Mesothelial cell of epicardium (in vitro differentiated cells): ENCODE measurements at places on chromosomes 13 and 19.

GRCh38 chr19:29379257-29380021 lies 146.4 kb upstream of the VSTM2B start:
- no peaks in the 10 kb centered on the region for H3K4me1 ChIP-seq
- H3K27me3 ChIP-seq: peaks cover 72% of the 10 kb centered on the region
- no peak overlapping the region for H3K4me3 ChIP-seq
- no peaks in the 10 kb centered on the region for H3K36me3 ChIP-seq
- DNase-seq: no peak

DNA sequence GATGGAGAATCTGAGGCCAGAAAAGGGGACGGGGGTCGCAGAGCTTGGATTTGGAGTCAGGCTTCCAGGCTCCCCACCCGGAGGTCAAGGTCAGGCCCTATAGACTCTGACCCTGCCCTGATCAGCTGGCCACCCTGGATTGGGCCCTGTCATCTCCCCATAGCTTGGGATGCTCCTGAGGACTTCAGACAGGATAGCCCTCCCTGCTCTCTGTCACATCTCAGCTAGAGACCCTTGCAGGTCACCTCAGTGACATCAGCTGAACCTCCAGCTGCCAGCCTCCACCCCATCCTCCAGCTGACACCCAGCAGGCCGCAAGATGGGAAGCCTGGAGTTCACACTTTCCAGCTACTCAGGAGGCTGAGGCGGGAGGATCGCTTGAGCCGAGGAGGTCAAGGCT lies 2.8 kb upstream of the TPM4 start:
- DNase-seq: no peak
- H3K4me3 ChIP-seq: no peak overlapping the region
- H3K4me1 ChIP-seq: peaks cover 18% of the 10 kb centered on the region
- no peaks in the 10 kb centered on the region for H3K36me3 ChIP-seq
- H3K27ac ChIP-seq: peak overlapping the region; percentile 95

GRCh38 chr13:79870123-79870522 lies 389.2 kb downstream of the NDFIP2 start:
- DNase-seq: no peak
- no peak overlapping the region for H3K4me3 ChIP-seq
- H3K27me3 ChIP-seq: no peaks in the 10 kb centered on the region
- H3K4me1 ChIP-seq: peaks cover 40% of the 10 kb centered on the region

DNA sequence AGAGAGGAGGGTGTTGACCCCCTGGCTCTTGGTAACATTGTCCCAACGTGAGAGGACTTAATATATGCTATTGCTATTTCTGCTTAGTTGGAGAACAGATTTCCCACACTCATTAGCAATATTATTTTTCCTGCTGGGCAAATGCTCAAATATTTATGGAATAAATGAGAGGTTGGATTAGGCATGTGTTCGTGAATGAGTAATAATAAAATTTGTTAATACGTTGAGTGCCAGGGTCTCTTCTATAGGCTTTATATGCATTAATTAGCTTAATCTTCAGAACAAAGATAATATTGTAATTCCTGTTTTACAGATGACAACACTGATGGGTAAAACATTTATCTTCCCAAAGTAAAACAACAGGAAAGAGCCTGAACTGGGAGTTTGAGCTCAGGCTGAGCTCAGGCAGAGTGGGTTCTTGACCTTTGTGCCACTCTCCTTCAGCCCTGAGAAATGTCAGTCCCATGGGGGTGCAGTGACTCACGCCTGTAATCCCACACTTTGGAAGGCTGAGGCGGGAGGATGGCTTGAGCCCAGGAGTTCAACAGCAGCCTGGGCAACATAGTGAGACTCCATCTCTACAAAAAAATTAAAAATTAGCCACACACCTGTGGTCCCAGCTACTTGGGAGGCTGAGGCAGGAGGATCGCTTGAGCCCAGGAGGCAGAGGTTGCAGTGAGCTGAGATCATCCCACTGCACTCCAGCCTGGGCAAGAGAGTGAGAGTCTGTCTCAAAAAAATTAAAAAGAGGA lies 1.2 kb downstream of the ZNF233 start:
- no peak overlapping the region for H3K27ac ChIP-seq
- peaks cover 9% of the 10 kb centered on the region for H3K4me1 ChIP-seq
- peaks cover 23% of the 10 kb centered on the region for H3K36me3 ChIP-seq
- no peak for DNase-seq
- no peaks in the 10 kb centered on the region for H3K27me3 ChIP-seq

- H3K27me3 ChIP-seq: no peaks in the 10 kb centered on the region
- DNase-seq: no peak
- peaks cover 16% of the 10 kb centered on the region for H3K36me3 ChIP-seq
- no peak overlapping the region for H3K27ac ChIP-seq
Measured at GRCh38 chr13:25674371-25674770, 302.6 kb downstream of the ATP8A2 start.

- no peak overlapping the region for H3K4me3 ChIP-seq
- H3K4me1 ChIP-seq: peaks cover 3% of the 10 kb centered on the region
- DNase-seq: no peak
- no peaks in the 10 kb centered on the region for H3K36me3 ChIP-seq
- H3K27ac ChIP-seq: no peak overlapping the region
- no peaks in the 10 kb centered on the region for H3K27me3 ChIP-seq
Measured at GRCh38 chr13:95284436-95284835, 16.8 kb downstream of the ABCC4 start.

DNA sequence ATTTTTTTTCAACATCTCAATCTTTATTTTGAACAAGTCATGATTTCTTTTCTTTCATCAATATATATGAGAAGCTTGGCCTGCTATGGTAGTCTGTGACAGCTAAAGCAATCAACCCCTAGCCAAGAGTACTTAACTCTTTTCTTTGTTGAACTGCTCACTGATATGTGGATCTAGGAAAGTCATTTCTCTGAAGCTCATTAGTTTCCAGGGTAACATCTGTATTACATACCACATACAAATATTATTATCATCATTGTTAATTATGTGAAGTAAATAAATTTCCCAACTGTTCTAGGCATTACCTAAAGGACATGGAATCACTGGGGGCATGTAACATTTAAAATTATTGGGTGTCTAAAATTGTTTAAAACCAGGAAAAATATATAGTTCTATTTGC lies 267.3 kb downstream of the DCT start:
- peaks cover 43% of the 10 kb centered on the region for H3K4me1 ChIP-seq
- H3K27ac ChIP-seq: no peak overlapping the region
- H3K4me3 ChIP-seq: no peak overlapping the region

- DNase-seq: no peak
- H3K27ac ChIP-seq: no peak overlapping the region
Measured at GRCh38 chr13:105255472-105255871, 1280.0 kb downstream of the EFNB2 start.

GRCh38 chr19:16364231-16364865 lies 39.7 kb downstream of the KLF2 start:
- H3K4me3 ChIP-seq: no peak overlapping the region
- DNase-seq: no peak
- H3K27me3 ChIP-seq: no peaks in the 10 kb centered on the region
- peaks cover 13% of the 10 kb centered on the region for H3K4me1 ChIP-seq
- no peak overlapping the region for H3K27ac ChIP-seq
